A673 (cell line): ENCODE measurements at places on chromosomes 4 and X. TPM values are rescaled to one million over a fixed set of nuclear protein-coding genes. Genes with fewer than 3 reads are reported as not detected.

DNA sequence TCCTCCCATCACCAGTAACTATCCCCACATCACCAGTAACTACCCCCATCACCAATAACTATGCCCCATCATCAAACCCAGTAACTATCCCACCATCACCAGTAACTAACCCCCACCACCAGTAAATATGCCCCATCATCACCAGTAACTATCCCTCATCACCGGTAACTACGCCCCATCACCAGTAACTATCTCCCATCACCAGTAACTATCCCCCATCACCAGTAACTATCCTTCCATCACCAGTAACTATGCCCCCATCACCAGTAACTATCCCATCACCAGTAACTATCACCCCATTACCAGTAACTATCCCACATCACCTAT is 2.9 kb downstream of the ASMTL start:
- H3K27me3 ChIP-seq = no peaks in the 10 kb centered on the region
- no peaks in the 10 kb centered on the region for H3K36me3 ChIP-seq
- H3K4me1 ChIP-seq = no peaks in the 10 kb centered on the region
- H3K27ac ChIP-seq = no peak overlapping the region
- no peak for DNase-seq

The ANKRD50 gene
- total RNA-seq = 16.7 and 18.4 TPM in 2 replicates

The ASB9 gene
- not detected in 2 replicates for total RNA-seq

GRCh38 chr4:113882668-113883067 is 96.8 kb downstream of the ARSJ start:
- H3K4me3 ChIP-seq = no peak overlapping the region
- DNase-seq = no peak
- no peaks in the 10 kb centered on the region for H3K4me1 ChIP-seq
- no peaks in the 10 kb centered on the region for H3K36me3 ChIP-seq

GRCh38 chrX:24777660-24778059 is 83.9 kb downstream of the POLA1 start:
- H3K4me1 ChIP-seq = no peaks in the 10 kb centered on the region
- H3K36me3 ChIP-seq = no peaks in the 10 kb centered on the region
- no peak for DNase-seq

DNA sequence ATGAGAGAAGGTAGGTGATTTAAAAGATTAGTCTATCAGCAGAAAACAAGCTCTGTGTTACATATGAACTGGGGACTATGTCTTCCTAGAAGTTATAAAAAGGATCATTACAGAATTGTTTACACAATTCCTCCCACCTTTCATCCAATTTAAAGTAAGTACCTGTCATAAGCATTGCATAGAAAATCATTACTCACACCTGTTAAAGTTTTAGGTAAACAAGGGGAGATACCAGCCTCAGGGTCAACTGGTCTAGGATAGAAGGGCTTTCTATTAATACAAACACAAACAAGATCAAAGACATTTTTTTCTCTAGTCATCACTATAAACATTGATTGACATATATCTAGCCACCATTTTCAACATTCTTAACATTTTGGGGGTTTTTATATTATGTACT is 333.9 kb downstream of the ARHGAP24 start:
- H3K4me1 ChIP-seq = no peaks in the 10 kb centered on the region
- DNase-seq = no peak
- H3K36me3 ChIP-seq = no peaks in the 10 kb centered on the region
- no peak overlapping the region for H3K27ac ChIP-seq
- H3K4me3 ChIP-seq = no peak overlapping the region

GRCh38 chr4:41600243-41600912 is 62.4 kb downstream of the LIMCH1 start:
- H3K27ac ChIP-seq = no peak overlapping the region
- no peak for DNase-seq
- no peaks in the 10 kb centered on the region for H3K36me3 ChIP-seq
- no peak overlapping the region for H3K4me3 ChIP-seq
- no peaks in the 10 kb centered on the region for H3K4me1 ChIP-seq
